DMS79 treated with DMSO at 0.1 percent for 48 hours (cell line): ENCODE measurements at places on chromosomes 4 and X.

DNA sequence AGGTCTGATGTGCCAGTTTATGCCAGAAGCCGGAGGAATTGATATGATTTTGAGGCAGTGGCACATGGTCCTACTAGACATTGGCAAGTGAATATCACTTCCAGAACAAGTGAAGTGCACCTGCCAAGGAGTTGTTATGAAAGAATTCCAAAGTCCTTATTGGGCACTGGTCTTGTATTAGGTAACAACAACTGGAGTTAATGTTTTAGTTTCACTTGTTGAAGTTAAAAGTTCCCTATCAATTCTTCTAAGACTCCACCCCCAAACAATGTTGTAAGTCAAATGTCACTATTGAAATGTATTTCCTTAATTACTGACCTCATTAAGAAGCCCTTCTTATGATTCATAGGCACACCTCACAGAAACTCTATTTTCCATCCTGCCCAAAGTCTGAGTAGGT is 3.1 kb downstream of the TET2 start:
- no peak for DNase-seq

- DNase-seq = no peak
These were observed 617.7 kb upstream of the SMIM31 start for GRCh38 chr4:164136180-164136616.

- DNase-seq = no peak
These were observed 43.9 kb downstream of the CLNK start for GRCh38 chr4:10640561-10641201.

GRCh38 chr4:95183656-95184408 is 364.9 kb downstream of the UNC5C start:
- no peak for DNase-seq

DNA sequence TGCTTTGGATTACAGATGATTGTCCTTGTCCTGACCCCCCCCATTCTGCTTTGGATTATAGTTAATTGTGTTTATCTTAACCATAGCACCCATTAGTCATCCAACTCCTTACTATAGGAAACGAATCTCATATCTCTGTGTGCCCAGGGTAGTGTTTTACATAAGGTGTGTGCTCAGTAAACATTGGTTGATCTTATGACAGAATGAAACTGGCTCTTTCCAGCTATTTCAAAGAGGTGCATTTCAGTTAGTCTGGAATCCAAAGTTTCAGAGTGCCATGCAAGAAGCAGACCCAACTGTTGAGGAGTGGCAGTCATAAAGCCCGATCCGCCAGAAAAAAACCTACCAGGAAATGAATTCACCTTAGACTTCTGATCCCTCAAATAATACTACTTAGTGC is 14.7 kb downstream of the TRIM2 start:
- no peak for DNase-seq

DNA sequence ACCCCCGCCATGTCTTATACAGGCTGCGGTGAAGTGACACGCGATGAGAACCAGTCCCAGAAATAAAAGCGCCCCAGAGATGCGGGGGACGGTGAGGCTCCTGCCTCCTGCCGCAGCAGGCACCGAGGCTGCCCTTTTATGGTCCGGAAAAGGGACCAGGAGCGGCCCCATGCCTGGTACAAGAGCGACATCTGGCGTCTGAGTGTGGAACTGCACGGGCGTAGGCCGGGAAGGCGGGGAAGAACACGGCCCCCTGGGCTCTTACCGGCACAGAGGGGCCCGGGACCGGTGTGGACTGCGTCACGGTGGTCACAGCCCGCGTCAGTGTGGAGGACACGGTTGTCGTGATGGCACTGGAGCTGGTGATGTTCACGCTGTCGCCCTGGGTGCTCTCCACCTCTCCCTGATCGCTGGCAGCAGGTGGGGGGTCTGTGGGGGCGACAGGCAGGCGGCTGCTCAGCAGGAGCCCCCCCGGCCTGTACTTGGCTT is 8.9 kb upstream of the RENBP start:
- peak; percentile 2 for DNase-seq

DNA sequence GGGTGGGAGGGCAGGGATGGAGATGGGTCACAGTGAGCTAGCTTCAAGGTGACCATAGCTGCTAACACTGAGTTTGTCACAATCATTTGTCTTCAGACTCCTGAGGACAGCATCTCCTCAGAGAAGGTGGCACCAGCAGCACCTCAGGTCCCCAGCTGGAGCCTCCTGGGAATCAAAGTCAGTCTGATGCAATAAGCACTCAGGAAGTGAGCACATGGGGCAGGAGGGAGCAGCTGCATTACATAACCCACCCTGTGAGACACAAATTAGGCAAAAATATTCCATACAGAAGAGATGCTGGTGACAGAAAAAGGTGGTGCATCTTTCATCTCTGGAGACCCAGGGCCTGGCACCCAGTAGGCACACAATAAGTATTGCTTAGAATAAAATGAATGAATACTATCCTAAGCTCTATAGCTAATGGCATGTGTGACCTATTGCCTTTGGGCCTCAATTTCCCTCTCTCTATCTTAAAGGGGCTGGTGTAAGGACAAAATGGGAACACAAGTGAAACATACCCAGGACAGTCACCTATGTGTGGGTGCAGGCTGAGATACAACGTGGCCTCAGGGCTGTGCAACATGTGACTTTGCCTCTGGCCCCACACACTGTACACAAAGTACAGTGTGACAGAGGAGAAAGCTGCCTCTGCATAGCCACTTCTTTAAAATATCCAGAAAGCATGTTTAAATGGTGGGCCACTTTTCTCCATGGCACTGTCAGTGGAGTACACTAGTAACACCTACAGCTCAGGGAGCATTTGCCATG is 37.1 kb downstream of the SLC39A8 start:
- DNase-seq = no peak

- DNase-seq = no peak
These were observed 34.7 kb upstream of the LHFPL1 start for GRCh38 chrX:112714357-112714918.

DNA sequence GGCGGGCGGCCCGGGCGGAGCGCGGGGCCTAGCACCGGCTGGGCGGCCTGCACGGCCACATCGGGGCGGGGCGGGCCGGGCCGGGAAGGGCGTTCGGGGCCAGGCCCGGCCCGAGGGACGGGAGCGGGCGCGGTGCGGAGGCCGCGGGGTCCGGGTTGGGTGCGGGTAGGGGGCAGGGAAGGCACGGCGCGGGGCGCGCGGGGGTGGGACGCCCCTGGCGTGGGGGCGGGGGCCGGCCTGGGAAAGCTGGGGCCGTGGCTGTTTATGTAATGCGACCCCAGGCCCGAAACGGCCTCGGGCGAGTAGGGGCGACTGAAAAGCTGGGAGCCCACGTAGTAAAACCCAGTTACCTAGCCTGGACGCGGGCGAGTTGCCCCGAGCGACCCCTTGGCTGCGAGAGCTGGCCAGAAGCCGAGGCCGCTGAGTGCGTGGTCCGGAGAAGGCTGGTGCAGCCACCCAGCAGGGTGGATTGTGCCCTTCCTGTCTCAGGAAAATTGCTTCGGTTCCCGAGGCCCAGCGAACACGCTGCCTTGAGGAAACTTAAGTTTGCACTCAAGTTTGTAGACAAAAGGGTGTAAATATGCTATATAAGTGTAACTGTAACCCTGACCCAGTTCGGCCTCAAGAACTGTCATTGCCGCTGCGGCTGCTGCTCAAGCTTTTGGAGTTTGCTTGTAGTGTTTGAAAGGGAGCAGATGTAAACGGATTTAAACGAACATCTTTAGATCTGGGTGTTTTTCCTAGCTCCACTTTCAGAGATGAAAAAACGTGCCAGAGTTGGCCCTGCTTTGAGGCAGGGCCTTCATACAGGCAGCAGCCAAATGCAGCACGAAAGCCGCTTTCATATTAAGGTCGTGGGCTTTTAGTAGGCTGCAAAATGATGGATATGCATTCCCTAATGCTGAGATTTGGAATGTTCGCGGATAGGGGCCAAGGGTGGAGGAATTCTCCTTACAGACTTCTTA is 674 bp downstream of the SEC24B start:
- DNase-seq = no peak

DNA sequence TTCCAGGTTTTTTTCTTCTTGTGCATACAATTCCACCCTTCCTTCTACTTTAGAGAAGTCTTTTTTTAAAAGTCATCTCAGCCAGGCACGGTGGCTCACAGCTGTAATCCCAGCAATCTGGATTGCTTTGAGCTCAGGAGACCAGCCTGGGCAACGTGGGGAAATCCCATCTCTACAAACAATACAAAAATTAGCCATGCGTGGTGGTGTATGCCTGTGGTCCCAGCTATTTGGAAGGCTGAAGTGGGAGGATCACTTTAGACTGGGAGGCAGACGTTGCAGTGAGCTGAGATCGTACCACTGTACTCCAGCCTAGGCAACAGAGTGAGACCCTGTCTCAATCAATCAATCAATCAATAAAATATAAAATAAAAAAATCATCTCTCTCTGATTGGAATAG is 14.8 kb downstream of the ELOVL6 start:
- DNase-seq = peak; percentile 6

GRCh38 chrX:16785247-16786138 is 773 bp upstream of the TXLNG start:
- no peak for DNase-seq

DNA sequence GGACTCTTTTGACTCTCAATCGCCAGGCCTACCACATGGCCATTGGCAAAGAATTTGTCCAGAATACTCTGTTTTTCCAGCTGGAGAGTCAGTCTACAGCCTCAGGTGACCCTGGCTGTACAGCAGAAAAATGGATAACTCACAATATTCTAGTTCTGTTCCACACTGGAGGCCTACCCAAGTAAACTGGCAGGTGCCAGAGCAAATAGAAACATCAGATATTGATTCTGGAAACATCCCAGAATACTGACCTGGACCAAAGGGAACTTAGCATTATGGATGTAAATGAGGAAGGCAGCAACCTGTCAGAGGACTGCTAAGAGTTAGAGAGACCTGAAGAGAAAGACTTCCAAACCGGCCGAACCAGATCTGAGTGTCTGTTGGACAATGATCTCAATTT is 147.9 kb upstream of the SMAD1 start:
- no peak for DNase-seq

- no peak for DNase-seq
These were observed 97.2 kb downstream of the MAB21L2 start for GRCh38 chr4:150679018-150679764.

GRCh38 chrX:23815376-23815775 is 32.4 kb downstream of the SAT1 start:
- no peak for DNase-seq

DNA sequence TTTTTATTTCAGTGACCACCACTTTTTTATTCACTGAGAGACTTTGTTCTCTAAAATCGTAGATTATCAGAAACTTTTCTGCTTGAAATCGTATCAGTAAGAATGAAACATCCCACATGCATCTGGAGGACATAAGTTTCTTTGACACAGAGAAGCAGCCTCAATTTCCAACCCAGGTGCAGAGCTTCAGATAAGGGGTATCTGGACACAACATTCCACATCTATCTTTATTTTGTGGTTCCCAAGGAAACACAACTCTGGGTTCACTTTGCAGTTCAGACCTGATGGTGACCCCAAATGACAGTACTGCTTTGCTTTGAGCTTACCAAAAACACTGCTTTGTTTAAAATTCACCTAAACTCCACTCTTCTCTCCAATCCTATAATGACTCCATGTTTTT is 1.3 kb upstream of the CLCN5 start:
- DNase-seq = no peak

GRCh38 chrX:135009838-135010237 is 12.5 kb downstream of the RTL8B start:
- DNase-seq = no peak

DNA sequence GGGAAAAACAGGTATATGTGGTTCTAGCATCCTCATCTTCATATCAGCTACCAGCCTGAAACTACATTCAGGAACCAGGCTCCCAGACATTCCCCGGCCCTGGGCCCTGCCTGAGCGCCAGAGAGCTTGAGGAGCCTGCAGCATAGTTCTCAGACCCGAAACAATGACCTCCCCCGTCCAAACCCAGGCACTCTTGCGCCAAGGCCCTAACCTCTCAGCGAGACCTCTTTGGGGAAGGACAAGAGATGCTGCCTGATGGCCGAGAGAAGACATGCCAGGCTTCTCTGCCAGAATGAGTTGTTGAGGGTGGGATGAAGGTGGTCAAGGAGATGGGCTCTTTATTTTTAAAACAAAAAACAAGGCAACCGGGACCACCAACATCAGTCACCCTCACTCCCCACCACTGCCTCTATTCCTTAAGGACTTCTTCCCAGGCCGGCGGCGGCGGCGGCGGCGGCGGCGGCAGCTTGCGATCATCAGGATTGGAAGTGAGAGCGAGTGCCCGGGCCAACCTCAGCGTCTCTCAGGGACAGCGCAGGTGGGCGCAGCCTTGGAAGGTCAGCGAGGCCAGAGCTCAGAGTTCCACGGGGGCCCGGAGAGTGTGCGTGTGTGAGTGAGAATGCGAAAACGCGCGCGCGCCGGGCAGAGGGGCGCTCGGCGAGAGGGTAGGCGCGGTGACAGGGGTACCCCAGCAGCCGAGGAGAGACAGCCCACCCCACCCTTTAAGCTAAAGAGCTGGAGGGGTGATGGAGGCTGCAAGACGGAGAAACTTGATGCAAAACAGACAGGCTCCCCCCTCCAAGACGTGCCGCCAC is 601 bp downstream of the INPP4B start:
- DNase-seq = no peak

DNA sequence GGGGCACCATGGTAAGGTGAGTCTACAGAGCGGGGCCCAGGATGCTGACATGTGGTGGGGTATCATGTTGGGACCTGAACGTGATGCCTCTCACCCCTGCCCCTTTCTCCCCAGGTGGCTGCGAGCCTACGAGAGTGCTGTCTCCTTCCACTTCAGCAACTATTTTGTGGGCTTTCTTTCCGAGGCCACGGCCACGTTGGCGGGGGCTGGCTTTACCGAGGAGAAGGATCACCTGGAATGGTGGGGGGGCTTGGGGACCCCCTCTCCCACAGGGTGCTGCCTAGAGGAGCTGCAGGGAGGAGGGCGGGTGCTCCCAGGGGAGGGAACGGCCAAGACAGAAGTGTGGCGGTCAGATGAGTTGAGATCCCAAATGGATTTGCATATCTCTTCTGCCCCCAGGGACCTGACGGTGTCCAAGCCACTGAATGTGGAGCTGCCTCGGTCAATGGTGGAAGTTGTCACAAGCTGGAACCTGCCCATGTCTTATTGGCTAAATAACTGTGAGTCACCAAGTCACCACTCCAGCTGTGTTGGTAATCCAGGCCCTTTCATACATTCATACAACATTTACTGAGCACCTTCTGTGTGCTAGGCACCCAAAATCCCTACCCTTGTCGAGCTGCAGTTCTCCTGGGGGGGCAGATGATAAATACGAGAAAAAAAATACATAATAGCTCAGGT is 5.5 kb downstream of the PORCN start:
- no peak for DNase-seq

GRCh38 chr4:55947254-55947882 is 1.4 kb upstream of the CEP135 start:
- no peak for DNase-seq

DNA sequence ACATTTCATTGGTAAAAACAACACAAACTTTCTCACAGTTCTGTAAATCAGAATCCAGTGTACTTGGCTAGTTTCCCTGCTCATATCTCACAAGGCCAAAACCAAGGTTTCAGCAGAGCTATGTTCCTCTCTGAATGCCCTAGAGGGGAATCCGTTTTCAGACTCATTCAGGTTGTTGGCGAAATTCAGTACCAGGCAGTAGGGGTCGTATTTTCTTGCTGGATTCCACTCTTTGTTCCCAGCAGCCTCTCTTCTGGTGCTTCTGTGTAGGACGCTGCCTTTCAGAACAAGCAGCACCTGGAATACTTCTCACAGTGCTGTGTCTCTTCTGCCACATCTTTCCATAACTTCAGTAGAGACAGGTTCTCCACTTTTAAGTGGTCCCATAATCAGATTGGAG is 351.9 kb downstream of the PCDH18 start:
- no peak for DNase-seq

- DNase-seq = no peak
These were observed 25.8 kb upstream of the SOD3 start for GRCh38 chr4:24769571-24769970.
